ENCODE measurements at places on chromosomes 6 and 20.

GRCh38 chr6:12010635-12011275 lies 1.4 kb upstream of the HIVEP1 start:
- DNase-seq: no peak

- DNase-seq: no peak
Observed at GRCh38 chr20:50256577-50256976, 65.9 kb downstream of the CEBPB start.

DNA sequence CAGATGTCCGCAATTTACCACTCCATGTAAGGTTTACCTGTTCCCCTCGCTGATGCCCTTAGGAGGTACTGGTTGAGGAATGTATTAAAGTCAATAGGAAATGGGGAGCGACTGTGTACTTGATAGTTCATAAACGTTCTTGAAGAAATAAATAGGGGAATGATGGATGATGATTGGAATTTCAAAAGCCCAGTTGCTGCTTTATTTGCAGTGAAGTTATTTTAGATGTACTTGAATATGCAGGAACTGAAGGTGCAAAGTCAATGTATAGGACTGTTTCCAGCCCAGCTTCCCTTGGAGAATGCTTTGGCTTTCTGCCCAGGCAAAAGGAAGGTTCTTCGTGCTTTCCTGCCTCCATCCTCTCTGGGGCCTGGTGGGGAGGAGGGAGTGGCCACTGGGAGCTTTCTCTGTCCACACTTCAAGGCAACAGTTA lies 19.8 kb downstream of the ADGRF5 start:
- DNase-seq: no peak

GRCh38 chr20:58277578-58278472 lies 31.7 kb upstream of the RAB22A start:
- no peak for DNase-seq

DNA sequence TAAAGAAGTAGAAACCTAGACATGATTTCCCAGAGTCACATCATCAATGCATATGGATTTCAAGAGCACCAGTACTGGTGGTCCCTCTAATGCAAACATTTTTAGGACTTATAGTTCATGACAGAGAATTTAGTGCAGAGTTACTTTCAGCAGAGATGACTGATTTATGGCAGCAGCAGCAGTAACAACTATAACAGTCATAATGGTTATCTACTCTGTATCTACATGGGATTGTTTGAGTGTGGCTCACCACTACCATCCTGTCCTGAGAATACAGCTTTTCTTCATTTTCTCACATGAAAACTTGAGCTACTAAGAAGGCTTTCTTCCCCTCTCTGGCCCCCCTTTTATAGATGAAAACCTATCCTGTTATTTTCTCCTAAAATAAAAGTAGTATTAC lies 128.5 kb upstream of the ENPP5 start:
- DNase-seq: no peak

DNA sequence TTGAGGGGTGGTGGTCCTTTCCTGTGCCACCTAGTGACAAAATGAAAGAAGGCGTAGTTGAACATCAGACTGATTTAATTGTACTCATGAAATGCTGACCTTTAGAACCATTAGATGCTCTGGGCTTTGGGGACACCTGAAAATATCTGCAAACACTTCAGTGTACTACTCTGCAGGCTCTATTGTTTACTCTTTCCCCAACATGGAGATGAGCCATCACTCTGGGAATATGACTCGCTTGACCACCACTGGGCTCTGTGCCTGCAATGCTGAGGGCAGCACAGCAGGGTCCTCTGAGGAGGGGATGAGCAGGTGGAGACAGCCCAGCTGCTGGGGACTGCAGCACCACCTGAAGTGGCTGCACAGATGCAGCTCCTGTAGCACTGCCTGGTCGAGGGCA lies 74.8 kb upstream of the SLC24A3 start:
- DNase-seq: no peak

- DNase-seq: no peak
Observed at GRCh38 chr6:78251931-78252330, 599.1 kb downstream of the MEI4 start.

GRCh38 chr20:39605908-39606307 lies 643.8 kb downstream of the DHX35 start:
- DNase-seq: no peak

- DNase-seq: no peak
Observed at GRCh38 chr6:140779991-140780596, 1352.6 kb upstream of the GJE1 start.

GRCh38 chr20:19945732-19946670 lies 71.2 kb upstream of the NAA20 start:
- DNase-seq: no peak

GRCh38 chr6:53235508-53235907 lies 86.9 kb upstream of the GCM1 start:
- DNase-seq: no peak

DNA sequence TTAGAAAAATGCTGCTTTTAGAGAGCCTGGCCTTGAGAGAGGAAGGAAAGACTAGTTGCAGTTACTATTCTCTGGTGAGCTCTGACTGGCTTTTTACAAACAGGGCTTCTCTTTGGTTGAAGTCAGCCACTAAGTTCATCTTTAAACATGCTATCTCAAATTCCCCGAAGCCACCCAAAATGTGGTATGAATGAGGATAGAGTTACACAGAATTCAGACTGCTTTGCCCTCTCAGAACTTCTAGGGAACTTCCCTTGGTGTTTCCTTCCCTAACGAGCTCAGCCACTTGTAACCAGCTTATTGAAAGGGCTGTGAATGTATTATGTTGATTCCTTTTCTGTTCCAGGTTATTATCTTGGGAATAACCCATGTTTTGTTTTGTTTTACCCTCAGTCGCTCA lies 73.5 kb downstream of the EFHC1 start:
- DNase-seq: no peak

DNA sequence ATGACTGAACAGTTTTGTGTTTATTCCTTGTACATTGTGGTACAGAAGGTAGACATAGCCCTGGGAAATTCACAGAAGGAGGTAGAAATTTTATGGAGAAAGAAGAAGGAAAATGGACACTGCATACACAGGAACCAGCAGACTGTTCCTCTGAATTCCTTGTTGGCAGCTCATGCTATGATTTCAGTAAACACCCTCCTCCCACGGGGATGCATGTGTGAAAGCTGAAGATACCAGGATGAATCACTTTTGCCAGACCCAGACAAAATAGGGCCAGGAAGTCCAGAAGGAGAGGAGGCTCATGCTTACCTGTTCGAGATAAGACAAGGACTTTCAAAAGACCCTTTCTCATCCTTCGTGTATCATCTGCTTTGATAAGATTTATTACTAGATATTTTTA lies 110.3 kb upstream of the GGTLC1 start:
- DNase-seq: no peak

DNA sequence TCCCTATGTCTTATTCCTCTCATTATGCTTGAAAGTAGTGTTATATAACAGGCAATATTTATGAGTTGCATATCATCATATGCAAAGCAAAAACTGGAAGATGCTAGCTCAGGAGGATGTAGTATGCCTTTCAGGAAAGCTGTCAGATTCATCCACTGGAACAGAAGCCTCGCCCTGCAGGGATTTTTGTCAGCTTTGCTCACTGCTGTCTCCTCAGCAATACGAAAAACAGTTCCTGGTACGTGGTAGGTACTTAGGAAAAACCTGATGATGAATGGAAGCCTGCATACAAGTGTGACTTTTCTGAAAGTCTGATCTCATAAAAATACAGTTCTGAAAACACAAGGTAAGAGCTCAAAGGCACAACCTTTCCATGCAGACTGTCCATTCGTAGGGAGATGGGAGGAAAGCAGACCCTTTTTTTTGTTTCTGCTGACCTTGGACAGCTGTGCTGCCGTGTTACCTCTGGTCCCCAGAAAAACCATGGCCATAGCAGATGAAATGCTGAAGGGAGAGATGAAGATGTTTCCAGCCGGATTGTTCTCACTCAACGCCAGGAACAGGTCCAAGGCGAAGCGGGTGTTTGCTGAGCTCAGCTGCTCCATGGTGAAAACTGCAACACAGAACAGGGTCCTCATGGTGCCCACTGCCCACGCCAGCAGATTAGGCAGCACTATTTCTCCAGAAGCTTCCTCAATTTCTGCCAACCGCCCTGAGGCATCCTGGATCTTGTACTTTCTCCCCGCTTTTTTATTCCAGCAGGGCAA lies 1.5 kb downstream of the SERPINB1 start:
- no peak for DNase-seq

Data from SW 1271 (cell line).